Suppressor macrophage (primary cell): ENCODE measurements at places on chromosomes 4 and X.

- DNase-seq = no peak
These were observed 244.2 kb downstream of the CBLL2 start for GRCh38 chrX:22516893-22517292.

DNA sequence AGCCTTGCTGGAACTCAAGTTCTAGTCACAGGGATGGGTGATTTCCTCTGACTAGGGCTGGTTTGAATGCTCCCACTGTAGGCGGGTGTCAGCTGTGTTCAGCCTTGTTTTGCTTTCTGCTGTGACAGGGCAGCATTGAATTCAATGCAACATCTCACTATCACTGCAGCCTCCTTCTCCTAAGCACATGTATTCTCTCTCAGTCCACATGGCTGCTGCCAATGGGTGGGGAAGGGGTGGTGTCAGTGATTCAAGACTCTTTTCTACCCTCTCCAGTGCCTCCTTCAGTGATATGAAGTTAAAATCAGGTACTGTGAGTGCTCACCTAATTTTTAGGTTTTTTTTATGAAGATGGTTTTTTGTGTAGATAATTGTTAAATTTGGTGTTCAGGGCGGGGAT lies 46.3 kb downstream of the COL4A5 start:
- DNase-seq = no peak

DNA sequence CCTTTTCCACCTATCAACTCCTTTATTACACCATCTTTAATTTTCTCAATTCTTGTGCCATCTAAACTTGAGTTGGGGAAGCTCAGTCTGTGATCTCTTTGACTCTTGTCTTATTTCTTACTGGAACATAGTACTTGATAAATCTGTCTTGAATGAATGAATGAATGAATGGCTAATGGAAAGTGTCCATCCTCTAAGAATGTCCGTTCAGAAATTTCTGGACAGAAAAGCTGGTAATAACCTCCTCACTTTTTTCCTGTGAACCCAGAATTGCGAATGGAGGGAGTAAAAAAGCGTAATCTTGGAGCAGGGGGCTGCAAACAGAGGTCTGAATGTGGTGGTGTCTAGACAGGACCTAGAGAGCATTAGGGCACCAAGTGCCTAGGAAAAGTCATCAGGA lies 9.4 kb upstream of the CLTRN start:
- no peak for DNase-seq

- DNase-seq = no peak
These were observed 8.3 kb downstream of the SLC10A6 start for GRCh38 chr4:86840858-86841257.

DNA sequence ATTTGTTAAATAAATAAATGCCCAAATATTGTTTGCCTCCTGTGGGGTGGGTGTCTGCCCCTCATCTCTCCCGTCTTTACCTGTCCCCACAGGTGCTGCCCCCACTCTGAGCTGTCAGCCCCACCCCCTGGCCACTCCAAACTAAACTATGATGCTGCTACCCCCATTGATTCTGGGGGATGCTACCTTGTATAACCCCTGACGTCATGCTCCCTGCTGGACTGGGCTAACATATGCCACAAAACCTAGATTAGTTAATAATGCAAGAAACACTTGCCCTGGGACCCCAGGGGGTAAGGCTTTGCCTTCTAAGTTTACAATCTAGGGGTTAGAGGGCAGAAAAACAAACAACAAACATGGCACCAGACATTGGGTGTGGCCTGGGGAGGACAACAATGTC lies 58.6 kb downstream of the MSX1 start:
- DNase-seq = no peak

- DNase-seq = peak; percentile 0
These were observed 44.6 kb upstream of the LINC00632 start for GRCh38 chrX:140664939-140665338.

- DNase-seq = no peak
These were observed 59.7 kb downstream of the SMAD1 start for GRCh38 chr4:145541346-145541745.

GRCh38 chr4:37073226-37073840 lies 171.2 kb upstream of the NWD2 start:
- DNase-seq = peak; percentile 3

DNA sequence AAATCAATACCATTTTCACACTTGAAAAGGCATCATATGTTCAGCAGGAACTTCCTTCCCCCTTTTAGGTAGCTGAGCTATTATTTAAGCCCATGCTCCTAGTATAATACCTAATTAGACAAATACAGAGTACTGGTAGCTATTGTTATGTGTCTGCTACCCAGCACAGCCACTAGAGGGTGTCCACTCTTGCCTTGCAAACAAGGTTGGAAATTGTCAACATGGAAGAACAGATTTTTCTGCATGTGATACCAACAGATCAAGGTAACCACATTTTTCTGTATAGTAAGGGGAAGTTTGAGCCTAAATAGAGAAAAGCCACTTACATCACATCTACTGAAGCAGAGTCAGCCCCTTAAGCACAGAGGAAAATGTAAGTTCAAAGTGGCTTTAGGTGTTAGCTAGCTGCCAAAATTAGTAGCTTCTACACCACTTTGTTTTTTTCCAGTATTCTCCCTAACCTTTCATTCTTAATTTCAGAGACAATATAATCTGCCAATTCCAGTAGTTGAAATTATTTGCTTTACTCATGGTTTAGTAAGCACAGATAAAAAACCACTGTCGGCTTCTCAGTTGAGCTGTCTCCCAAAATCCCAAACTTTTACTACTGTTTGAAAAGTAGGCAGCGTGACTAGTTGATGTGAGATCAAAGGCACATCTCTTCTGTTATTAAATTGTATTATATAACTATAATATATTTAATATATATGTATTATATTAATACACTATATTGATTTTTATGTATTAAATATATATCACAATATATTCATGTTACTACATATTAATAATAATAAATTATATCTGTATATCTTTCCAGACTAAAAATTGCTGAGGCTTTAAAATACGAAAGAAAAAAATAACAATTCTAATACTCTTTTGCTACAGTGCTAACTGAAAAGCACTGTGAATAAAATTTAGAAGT lies 38.2 kb downstream of the EDNRA start:
- peak; percentile 61 for DNase-seq

DNA sequence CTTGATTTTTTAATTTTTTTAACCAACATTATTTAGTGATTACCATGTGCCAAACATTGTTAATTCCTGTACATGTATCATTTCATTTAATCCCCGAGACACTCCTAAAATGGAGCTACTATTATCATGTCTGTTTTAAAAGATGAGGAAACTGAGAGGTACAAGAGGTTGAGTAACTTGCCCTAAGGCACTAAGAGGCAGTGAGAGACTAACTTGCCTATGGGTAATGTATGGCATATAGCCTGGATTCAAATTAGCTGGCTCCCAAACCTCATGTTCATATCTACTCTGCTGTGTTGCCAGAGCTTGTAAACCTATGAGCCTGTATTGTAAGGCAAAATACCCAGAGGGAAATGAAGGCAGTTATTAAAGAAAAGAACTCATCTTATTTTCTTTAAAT lies 443.6 kb downstream of the IL15 start:
- DNase-seq = no peak

DNA sequence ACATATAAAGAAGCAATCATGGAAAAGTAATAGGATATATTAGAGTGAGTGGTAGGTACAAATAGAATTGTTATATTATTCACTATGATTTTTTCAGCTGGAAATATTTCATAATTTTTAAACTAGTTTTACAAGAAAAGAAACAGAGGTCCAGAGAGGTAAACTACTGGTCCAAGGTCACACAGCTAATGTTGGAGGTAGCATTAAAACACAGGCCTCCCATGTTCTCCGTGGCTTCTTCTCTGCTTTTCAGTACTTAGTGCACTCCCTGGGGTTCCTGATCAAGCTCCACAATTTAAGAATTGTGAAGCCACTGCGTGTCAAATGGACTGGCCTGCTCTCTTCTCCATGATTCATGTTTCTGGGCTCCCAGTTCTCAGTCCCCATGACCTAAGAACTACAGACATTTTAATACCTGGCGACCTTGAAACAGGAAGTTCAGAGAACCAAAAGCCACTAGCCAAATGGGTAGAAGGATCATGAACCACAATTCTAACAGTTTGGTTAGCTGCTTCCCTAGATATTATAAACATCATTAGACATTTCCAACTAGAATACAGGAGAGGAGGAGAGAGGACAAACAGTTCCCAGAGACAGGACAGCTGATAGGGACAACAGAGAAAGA lies 172.0 kb upstream of the KLF3 start:
- DNase-seq = no peak

- DNase-seq = peak; percentile 53
These were observed 693.6 kb upstream of the HS3ST1 start for GRCh38 chr4:12122316-12122715.

GRCh38 chr4:1644891-1645657 lies 39.0 kb downstream of the FAM53A start:
- DNase-seq = no peak

DNA sequence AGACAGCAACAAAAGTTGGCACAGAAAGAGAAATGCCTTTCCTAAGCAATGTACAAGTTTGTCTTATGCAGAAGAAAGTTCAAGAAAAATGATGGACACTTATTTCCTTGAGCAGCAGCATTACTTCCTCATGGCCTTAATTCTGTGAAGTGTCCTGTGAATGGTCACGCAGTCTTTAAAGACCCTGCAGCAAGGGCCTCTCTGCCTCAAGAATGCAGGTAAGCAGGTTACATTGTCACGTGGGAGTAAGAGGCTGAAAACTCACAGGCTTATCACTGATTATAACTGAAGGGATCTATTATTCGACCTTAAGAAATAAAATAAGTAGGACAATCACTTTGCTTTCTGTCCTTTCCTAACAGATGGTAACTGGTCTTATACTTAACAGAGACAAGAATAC lies 109.1 kb downstream of the ATP8A1 start:
- no peak for DNase-seq

DNA sequence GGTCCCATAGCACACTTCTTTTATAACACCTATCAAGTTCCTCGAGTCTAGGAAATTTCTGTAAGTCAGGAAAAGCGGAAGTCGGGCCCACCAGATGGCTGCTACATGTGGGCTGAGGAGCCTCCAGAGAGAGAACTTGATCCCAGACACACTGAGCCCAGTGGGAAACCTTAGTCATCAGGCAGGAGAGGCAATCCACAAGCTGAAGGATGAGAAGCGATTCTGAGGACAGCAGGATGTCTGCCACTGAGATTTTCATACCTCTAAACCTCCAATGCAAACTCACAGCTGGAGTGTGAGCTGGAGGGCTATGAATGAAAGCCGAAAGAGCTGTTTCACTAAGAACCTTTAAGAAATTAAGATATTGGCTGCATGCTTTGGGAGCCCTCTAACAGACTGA lies 52.6 kb upstream of the PDHA1 start:
- no peak for DNase-seq

DNA sequence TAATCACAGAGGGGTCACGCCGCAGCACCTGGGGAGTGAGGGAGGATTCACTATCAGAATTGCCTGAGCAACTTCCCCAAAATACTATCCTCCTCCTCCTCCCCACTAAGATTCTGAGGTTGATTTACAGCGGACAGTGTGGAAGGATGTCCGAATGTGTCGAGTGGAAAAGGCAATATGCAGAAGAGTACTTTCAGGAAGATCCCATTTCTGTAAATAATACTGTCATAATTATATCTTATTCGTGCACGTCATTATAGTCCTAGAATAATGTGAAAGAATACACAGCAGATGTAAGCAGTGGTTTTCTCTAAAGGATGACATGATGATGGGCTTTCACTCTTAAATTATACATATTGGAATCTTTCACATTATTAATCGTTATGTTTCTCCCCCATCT lies 149.8 kb upstream of the NOCT start:
- DNase-seq = no peak

GRCh38 chr4:38745881-38746280 lies 36.9 kb downstream of the TLR10 start:
- DNase-seq = no peak

DNA sequence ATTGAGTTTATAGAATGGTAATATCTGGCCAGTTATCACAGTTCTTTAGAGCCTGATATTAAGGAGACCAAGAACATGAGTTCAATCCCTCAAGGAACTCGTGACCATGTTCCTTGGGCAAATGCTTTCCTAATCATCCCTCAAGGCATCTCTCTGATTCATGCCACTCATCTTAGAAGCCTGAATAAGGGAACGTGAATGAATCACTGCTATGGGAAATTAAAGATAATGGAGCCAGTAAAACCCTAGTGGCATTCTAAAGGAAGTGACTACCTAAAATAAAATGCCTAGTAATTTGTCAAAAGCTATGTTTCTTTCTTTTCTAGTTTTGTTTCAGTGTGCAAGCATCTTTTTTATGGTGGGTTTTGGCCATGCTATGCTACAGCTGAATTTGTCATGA lies 1161.3 kb downstream of the C4orf33 start:
- DNase-seq = no peak

GRCh38 chrX:18753631-18754030 lies 46.2 kb downstream of the PPEF1 start:
- DNase-seq = no peak
